ENCODE measurements at places on chromosomes 5 and 9.

DNA sequence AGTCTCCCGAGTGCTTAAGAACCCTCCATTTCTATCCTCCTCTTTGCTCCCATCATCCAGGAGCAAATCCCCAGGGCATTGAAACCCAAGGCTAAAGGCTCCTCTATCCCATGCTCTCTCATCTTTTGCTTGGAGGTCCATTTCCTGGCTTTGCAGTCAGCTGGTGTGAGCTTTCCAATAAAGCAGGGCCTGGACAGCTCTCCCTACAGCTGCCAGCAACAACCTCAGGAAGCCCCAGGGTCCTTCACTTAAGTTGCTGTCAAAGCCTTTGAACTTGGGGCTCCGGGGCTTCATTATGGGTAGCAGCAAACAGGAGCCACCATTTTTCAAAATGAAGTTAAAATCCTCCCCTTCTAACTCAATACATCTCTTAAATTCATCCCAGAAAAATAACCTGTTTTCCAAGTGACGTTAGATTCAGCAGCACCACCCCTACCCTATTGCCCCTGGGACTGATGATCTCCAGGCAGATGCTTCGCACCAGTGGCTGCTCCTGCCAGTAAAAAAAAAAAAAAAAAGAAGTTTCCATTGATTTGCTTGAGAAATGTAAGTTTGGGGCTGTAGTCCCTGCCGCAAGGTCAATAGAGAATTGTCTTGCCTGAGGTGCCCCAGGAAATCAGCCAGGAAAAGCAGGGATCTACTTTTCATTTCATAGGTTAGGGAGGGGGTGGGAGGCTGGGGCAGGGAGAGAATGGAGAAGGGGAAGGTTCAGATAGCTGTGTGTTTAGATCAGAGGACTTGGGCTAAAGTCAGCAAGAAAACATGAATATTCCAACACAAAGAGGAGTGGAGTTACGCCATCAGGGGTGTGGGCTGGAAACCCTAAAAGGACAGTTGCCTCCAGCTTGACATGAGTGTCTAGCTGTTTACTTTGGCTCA is 83.8 kb upstream of the IL6ST start:
- DNase-seq: no peak

DNA sequence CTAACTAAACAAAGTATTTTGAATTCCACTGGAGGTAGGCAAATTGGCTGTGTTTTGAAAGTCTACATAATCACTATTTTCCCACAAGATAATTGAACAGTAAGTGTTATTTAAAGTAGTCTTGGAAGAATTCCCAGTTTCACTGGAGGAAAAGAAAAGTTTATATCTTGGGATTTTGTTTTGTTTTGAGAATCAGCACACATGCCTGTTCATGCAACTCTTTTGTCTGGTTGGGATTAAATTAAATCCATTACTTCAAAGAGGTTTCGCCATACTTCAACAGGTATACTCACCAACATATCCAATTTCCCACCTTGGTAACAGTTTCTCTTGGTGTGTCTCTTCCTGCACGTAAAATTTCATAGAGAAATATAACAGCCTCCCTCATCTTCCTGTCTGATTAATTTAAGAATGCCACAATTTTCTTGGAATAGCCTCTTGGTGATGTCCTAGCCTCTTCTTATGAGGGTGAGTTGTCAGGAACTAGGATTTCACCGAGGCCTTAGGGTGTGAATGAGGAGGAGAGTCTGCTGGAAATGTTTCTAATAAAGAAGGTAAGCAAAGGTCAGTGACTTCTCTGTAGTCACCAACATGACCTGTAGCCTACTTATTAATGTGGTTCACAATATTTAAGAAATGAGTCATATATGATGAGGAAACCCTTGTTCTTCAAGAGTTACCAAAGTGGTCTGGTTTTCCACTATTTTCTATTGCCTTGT is 48.1 kb downstream of the ITGA2 start:
- no peak for DNase-seq

- DNase-seq: no peak
Observed at GRCh38 chr5:55777332-55777731, 39.5 kb downstream of the DDX4 start.

DNA sequence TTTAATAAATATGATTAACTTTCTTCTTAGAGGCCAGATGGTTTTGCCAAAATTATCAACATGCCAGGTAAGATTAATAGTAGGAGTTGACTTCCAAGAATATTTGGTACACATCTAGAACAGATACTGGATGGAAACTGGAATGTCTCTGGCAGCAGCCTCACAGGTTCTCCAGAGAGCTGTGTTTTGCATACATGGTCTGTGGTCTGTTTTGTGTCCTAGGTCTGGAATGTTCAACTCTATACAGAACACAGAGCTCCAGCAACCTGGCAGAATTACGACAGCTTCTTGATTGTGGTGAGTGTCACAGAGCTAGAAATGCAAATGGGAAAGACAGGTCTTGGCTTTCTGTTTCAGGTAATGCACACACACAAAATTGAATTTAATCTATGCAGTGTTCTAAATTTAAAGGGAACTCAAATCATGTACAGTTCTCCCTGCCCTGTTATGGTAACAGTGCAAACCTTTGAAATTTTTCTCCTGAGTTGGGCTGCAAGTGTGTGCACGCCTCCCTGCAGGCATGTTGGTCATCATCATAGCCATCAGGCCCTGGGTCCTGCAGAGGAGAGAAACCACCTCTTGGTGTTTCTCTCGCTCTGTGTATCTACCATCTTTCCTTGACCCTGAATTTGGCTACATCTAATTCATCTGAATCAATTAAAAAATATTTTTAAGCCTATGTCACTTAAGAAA is 58.3 kb downstream of the PIK3R1 start:
- DNase-seq: no peak

DNA sequence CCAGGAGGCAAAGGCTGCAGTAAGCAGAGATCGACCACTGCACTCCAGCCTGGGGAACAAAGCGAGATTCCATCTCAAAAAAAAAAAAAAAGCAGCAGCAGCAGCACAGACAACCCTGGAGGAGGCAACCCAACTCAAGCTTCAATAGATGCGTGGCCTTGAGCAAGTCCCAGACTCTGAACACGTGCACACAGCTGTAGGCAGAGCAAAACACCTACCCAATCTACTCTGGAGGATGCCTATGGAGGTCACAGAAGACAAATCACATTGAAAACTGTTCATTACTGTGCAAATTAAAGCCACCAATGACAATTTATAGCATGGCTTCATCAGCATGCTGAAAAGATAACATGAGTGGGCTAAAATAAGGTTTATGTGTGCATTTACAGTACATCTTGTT is 7.2 kb downstream of the TLE1 start:
- no peak for DNase-seq

GRCh38 chr5:92332039-92332438 is 948.9 kb upstream of the ARRDC3 start:
- DNase-seq: no peak

GRCh38 chr5:38582293-38582974 is 26.0 kb upstream of the LIFR start:
- DNase-seq: no peak

GRCh38 chr5:135543001-135543484 is 7.3 kb upstream of the NEUROG1 start:
- no peak for DNase-seq

Data from activated T-cell treated with anti-CD3 and anti-CD28 coated beads, Interleukin-2, amount 50 U/mL, for 48 hours (primary cell).